ENCODE measurements at places on chromosomes 7 and 10.

- no peak for DNase-seq
Measured at GRCh38 chr7:129740574-129741410, 129.3 kb downstream of the NRF1 start.

GRCh38 chr7:953547-954327, 743 bp downstream of the ADAP1 start:
- DNase-seq, result peak; percentile 87

DNA sequence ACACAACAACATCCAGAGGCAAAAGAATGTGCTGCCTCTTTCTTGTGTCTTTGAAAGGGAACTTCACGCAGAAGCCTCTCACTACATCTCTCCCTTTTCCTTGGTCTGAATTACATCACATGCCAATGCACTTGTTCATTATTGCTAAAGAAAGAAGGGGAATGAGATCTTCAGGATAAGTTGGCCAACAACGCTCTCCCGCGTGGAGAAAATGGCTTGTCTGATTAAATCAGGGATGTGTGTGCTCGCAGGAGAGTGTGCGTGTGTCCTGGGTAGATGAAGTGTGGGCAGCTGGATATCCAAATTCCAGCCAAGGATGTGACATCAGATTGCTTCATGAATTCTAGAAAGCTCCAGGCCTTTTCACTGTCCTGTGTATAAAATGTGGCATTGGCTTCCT, 541.6 kb upstream of the FZD8 start:
- no peak for DNase-seq

DNA sequence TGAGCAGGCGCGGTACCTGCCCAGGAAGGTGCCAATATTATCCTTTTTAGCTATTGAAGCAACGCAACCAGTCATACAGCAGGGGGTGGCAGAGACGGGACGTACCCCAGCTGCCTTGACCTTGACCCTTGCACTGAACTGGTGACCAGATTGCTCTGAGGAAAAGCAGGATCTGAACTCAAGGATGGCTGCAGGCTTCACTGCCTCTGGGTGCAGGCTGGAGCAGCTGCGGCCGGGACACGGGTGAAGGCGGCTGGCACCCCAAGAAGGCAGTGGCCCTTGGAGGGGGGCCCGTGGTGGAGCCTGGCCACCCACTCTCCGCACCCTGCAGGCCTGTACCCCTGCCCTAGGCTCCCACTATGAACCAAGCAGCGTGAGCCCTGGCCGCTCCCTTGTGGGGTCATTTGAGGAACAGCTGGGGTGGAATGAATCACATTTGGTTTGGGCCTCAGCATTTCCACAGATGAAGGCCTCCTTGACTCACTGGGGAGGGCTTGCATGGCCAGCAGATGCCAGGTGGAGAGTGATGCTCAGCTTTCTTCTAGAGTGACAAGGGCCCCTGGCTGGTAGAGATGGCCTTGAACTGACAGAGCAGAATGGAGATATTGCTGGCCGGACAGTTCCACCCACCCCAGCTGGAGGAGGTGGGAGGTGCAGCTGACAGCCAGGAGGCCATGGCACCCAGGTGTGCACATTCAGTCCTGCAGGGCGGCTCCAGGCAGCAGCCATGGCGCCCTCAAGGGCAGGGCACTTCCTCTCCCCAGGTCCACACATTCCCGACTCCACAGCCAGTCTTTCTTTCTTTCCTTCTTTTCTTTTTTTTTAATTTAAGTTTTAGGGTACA, 218.7 kb downstream of the WDR37 start:
- DNase-seq, result peak; percentile 41

DNA sequence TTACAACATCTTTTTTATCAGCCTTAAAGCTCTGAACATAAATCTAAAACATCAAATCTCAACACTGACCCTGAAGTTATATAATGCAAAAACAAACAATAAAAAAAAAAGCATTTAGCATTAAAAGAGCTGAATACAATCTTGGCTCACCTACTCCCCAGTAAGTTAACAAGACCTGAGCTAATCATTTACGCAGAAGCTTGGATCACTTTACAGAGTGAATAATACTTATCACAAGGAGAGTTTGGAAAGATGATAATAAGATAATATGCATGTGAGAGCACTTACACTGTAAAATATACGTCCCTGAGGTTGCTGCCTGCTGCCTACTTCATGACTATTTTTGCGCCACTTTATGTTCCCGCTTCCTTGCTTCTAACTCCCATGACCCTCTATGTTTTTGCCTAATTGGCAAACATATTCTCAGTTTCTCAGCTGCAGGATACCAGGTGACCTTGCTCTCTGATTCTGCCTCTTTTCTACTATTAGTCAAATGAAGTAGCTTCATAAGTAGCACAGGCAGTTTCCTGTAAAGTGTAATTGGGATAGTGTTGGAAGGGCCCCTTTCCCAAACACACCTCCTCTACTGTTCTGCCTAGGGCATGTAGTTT, 333.6 kb downstream of the LRRTM3 start:
- no peak for DNase-seq

GRCh38 chr10:7589748-7590147, 77.0 kb downstream of the ITIH5 start:
- peak; percentile 62 for DNase-seq

DNA sequence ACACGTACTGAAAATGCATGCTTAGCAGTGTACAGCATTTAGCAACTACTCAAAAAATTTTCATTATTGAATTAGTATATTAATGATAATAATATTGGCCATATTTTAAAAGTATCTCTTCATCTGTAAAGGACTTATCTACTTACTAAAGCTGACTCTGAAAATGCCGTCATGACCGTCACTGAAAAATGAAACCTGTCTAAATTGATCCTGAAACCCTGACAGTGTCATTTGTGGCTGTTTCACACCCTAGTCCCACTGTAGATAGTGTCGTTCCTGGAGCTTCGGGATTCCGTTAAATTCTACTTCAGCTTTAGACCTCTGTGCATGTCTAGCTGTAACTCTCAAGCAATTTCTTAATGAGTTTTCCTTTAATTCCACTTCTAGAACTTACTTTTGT, 35.8 kb upstream of the EZH2 start:
- DNase-seq, result no peak

- DNase-seq, result no peak
Measured at GRCh38 chr10:101760510-101760909, 15.4 kb downstream of the FGF8 start.

DNA sequence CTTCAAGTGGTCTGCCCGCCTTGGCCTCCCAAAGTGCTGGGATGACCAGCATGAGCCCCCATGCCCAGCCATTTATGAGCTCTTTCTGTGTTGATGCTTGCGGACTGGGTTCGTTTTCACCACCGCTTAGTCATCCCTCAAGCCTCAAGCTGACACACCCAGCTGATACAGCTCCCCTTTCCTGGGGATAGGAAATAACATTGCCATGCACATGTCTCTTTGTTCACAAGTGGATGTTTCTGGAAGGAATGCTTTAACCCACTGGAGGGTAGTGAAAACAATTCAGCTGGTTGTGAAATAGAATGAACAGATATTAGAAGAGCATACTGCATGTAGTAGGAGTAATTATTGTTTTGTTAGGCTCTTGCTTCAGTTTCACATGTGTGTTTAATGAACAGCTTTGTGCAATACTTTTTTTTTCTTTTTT, 8.5 kb upstream of the METTL27 start:
- no peak for DNase-seq

- DNase-seq, result no peak
Measured at GRCh38 chr7:150831851-150832250, 20.5 kb upstream of the AOC1 start.

- peak; percentile 96 for DNase-seq
Measured at GRCh38 chr7:131688738-131689661, 132.6 kb upstream of the PODXL start.

- DNase-seq, result no peak
Measured at GRCh38 chr7:142001163-142001874, 5.6 kb downstream of the MGAM start.

- no peak for DNase-seq
Measured at GRCh38 chr7:87420173-87420572, 55.3 kb downstream of the ABCB4 start.

DNA sequence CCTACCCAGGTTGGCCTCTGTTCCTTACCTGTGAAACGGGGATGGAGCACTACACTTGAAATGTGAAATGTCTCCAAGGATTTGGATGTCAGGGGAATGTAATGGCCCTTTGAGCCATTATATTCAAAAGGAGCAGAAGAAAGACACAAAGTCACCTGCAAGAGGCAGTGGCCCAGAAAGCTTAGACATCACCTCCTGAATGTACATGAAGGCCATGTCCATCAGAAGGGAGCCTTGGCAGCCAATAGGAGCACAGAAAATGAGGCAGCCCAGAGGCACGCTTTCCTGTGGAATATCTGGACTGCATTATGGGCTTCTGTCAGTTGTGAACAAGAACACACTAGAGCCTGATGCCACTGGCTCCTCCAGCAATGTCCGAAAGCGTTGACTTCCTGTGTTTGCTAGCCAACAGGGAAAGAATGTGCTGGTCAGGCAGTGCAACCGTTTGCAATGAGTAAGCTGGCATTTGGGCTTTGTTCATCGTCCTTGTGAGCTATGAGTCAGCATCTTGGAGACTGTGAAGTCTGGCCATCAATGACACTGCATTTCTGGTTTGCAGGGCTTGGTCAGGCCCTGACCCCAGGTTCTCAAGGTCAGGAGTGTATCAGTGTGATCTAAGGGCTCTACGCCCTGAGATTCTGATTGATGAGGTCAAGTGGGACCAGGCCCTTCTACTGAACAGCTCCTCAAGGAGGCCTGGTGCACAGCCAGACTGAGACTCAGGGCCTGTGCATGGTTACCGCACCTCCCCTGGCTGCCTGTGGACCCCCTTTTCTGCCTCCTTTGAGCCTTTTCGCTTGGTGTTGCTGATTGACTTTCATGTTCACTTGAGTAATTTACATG, 222.4 kb downstream of the RPS24 start:
- DNase-seq, result peak; percentile 58

DNA sequence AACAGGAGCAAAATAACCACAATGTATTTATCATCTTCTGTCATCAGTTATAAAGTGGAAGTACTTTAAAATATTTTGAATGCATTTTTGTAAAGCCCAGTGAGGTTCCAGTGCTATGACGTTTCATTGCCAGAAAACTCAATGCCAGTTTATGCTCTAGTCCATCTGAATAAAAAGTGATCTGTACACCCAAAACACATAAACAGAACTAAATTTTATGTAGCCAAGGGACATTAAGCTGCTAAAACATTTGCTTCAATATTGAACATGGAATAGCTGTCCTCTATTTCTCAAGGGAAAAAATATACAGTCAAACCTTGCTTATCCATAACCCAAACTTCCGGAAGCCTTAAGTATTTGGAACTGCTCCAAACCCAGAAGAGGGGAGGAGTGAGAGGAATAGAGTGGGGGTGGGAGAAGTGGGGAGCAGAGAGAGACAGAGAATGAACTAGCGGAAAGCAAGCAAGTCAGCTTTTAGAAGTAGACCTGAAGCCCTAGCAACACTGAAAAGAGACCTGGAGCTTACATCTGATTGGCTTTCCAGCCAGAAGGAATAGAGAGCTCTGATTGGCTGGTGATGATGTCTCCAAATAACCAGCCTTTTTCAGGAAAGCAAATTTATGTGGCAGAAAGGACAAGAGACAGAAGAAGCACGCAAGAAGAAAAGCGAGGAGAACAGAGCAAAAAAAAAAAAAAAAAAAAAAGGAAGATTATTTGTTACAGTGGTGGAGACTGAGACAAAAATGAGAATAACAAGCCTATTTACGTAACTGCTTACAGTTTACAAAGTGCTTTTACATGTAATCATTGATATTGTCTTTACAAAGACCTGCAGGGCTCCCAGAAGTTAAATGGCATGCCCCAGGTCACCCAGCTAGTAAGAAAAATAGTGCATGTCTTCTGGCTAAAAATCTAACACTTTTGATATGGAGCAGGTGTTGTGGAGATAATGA, 196.0 kb downstream of the RNLS start:
- DNase-seq, result peak; percentile 53

DNA sequence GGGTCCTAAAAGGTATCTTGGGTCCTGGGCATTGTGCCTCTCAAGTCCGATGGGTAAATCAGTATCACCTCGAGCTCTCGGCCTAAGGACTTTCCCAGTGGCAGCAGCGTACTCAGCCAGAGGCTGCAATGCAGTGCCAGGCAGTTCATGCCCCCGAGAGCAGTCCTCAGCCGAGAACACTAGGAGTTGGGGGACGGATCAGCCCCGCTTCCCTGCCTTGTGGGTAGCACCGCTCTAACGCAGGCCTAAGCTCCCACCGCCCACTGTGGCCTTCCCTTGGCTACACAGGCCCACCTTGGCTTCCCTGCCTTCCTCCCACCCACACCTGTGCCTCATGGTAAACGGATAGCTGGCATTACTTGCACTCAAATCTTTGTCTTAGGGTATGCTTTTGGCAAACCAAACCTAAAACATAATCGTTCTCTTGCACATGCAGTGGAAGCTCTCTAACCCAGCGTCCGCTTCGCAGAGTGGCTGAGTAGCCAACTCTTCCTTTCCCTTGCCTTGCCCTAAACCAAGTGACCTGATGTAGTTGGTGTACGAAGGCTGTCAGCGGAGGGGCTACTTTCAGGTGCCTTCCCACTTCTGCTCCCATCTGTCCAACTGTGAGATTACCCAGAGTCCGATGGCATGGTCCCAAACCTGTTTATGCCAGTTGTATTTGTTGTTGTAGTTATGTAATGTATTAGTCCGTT, 73.2 kb upstream of the CHST15 start:
- peak; percentile 24 for DNase-seq
